ENCODE measurements at places on chromosomes 7 and 10. TPM values are rescaled to one million over a fixed set of nuclear protein-coding genes. Genes with fewer than 3 reads are reported as not detected.
A peak's percentile ranks its signal among the peaks of the same experiment; 100 is the strongest.

DNA sequence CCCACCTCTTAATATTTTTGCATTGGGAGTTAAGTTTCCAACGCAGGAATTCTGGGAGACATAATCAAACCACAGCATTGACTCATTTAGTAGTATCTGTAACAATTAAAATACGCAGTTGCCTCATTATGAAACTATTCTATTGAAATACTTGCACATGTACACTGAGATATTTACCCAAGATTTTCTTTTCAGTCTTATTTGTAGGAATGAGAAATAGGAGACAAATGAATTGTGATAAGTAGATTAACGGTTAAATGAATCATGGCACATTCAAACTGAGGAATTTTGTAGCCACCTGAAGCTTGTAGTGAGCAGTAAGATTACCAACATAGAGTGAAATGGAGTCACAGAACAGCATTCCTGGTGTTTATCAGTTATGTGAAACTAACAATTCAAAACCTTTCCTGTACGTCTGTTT lies 18.1 kb downstream of the RP9 start:
- DNase-seq, result no peak

DNA sequence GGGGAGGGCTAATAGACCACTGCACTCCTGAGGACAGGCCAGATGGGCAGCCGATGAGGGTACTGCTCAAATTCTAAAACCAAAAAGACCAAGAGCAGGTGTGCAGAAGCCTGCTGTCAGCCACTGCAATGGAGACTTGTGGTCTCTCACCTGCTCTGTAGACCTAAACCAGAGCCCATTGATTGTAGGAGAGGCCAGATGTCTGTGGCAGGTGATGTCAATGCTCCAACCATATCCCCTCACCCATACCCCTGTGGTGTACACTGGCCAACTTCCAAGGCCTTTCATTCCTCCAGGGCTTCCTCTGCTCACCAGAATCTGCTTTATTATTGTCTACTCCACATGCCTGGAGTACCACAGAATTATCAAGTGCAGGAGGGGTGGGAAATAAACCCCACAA lies 116.9 kb upstream of the CHST15 start:
- no peak for DNase-seq

DNA sequence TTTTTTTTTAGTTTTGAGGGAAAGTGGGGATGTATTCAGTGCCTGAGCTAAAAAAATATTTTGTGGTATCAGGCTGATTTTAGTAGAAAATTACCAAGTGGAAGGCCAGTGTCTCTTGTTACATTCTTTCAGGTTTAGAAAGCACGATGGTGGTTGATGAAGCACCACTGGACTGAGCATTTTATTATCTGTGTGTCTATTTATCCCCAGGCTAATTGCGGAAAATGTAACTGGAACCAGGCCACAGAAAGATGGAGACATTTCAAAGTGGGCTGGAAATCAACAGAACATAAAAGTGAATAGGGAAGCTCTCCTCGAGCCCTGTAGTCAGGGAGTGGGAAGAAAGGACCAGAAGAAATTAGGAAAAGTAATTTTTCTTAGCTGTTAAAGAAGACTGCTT lies 261.0 kb downstream of the STK31 start:
- DNase-seq, result no peak

- no peak for DNase-seq
These were observed 9.4 kb downstream of the KIF20B start for GRCh38 chr10:89710753-89711152.

- no peak for DNase-seq
These were observed 51.2 kb upstream of the SGCE start for GRCh38 chr7:94706996-94707740.

DNA sequence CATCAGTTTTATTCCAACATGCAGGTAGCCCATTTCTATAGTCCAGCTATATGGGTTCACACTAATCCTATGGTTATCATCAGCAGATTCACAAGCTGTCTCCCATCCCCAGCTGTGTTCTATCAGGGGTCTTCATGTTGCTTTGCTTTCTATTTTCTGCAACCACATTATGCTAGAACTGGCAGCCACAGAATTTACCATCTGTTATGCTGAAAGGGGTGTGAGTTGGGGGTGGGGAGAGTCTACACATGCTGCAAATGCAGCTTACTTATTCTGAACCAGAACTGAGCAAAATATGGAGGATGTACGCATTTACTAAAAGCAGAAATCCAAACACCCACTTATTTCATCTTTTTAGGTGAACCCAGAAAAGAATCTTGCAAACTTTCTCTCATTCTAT lies 32.9 kb downstream of the SHTN1 start:
- no peak for DNase-seq

GRCh38 chr7:140249036-140249806 lies 72.4 kb upstream of the KDM7A start:
- no peak for DNase-seq

DNA sequence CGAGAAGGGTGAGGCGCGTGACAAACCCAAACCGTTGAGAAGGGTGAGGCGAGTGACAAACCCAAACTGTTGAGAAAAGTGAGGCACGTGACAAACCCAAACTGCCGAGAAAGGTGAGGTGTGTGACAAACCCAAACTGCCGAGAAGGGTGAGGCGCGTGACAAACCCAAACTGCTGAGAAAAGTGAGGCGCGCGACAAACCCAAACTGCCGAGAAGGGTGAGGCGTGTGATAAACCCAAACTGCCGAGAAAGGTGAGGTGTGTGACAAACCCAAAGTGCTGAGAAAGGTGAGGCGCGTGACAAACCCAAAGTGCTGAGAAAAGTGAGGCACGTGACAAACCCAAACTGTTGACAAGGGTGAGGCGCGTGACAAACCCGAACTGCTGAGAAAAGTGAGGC lies 25.0 kb downstream of the ESYT2 start:
- DNase-seq, result no peak

DNA sequence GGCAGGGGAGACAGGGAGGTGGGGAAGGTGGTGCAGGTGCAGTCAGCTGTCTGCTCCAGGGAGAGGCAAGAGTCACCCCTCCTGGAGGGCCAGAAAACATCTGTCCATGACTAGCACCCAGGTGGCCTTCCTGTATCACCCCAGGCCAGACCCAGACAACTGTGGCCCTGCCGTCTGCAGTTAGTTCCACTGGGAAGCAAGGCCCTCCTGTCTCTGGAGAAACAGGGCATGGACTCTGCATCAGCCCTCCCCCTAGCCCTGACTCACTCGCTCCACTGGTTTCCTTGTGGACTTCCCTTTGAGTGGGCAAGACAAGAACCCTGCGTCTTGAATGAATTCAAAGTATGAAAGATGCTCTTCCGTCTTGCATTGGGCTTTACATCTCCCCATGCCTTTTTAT lies 12.6 kb downstream of the TBATA start:
- DNase-seq, result no peak

DNA sequence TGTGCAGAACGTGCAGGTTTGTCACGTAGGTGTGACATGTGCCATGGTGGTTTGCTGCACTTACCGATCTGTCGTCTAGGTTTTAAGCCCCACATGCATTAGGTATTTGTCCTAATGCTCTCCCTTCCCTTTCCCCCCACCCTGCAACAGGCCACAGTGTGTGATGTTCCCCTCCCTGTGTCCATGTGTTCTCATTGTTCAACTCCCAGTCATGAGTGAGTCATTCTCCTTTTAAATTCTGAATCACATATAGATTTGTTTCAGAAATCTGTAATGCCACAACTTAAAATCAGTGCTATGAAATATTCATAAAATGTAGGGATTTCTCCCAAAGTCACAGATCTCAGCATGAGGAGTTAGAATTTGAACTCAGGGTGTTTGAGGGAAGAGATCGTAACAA lies 552.5 kb upstream of the MBL2 start:
- no peak for DNase-seq

Gene DRGX
- not detected for total RNA-seq

Gene SRI
- 101 TPM for total RNA-seq

Gene PAXIP1
- 15.2 TPM for total RNA-seq

- DNase-seq, result no peak
These were observed 17.5 kb upstream of the CLIP2 start for GRCh38 chr7:74271742-74272141.

DNA sequence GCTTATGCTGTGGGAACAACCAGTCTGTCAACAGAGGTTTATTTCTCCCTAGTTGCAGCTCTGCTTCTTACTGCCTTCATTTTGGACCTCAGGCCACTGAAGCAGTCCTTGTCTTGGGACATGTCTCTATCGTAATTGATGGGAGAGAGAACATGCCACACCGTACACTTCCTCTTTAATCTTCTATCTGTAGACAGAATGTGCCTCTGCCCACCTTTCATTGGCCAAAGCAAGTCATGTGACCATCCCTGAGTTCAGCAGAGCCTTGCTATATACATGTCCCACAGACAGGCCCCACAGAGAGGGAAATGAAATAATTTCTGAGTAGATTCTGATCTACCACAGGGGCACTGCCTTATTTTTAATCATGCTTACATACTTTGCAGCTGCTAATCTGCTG lies 98.0 kb downstream of the KCND2 start:
- no peak for DNase-seq

- DNase-seq, result no peak
These were observed 131.0 kb downstream of the KAT6B start for GRCh38 chr10:74957285-74957961.

DNA sequence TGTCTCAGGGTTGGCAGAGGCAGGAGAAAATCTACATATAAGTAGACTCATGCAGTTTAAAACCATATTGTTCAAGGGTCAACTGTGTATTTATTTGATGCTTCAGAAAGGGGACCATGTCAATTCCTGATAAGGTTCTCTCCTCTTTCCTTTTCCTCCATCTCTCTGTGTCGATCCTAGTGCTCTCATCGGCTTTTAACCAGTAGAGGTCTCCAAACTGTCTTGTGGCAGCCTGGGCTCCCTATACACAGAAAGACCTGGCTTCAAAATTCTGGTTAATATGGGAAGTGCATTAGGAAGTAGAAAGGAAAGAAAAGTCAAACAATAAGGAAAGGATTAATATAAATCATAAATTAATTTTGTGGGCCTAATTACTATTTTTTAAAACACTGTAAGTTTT lies 304.4 kb upstream of the C7orf33 start:
- no peak for DNase-seq

DNA sequence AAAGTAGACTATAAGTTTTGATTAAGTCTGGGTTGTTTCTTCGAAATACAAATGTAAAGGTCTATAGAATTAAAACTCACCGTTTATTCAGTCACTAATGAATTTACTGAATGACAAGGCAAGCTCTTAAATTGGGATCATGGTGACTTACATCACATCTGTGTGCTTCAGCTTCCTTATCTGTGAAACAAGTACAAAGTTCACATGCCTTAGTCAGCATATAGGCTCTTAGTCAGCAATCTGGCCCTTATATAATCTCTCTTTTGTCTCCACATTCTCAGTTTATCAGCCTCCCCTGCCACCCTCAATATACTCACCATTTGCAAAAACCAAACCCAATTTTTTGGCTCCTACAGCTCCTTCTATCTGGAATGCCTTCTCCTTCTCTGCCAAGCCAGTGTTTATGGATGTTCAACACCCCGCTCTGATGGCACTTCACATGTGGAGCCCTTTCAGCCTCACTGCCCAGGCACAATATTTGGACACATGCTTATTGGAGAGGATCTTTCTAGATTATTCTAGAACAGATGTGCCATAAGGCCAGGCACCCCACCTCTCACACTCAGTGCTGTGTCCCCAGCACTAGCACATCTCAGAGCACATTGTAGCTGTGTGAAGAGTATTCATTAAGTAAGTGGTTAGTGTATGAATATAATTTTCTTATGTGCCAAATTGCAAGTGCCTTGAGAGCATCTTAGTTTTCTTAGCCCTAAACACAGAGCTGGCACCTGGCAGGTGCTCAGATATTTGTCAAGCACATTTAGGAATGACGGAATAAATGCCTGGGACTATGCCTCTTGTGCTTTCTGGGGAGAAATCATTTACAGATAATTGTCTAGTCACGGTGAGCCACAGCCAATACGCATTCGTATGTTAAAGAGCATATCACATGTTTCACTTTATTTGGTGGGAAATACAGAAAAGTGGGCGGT lies 9.8 kb upstream of the LAMB1 start:
- no peak for DNase-seq

DNA sequence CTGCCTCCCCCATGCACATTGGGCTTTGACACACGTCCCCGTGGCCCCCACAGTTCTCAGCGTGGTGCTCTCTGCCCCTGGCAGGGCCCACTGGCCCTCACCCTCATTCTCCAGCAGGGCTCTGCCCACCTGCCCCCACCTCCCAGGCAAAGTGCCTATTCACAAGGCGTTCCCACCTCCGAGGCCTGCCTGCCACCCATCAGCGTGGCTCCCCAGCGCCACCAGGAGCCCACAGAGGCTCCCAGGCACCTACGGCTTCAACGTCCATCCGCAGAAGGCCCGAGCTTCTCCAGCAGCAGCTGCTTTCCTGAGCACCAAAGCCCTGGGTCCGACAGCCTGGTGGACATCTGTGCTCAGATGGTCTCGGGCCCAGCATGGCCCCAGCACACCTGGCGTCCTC lies 211.8 kb upstream of the PPP2R2D start:
- DNase-seq, result no peak

DNA sequence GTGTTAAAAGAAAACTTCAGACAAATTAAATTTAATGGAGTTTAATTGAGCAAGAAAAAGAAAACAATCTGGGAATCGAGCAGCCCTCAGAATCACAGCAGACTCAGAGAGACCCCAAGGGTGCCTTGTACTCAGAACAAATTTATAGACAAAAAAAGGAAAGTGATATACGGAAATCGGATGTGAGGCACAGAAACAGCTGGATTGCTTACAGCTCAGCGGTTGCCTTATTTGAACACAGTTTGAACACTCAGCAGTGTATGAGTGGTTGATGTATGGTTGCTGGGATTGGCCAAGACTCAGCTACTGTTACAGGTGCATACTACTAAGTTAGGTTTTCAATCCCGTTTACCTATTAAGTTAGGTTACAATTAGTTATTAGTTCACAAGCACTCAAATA lies 103.8 kb upstream of the LYZL1 start:
- no peak for DNase-seq

DNA sequence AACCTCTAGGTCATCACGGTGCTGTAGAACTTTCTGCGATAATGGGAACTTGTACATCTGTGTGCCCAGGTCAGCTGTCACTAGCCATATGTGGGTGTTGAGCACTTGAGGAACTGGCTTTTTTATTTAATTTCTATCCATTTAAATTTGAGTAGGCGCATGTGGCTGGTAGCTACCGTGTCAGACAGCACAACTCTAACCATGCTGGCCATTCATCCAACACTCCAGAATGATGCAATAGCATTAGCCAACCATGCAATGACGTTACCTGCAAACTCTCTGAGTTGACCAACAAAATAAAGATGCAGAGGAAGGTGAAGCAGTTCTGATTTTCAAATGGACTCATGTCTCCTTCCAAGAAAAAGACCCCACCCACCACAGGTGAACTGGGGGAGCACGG lies 24.4 kb upstream of the CHST15 start:
- DNase-seq, result no peak

GRCh38 chr7:107660381-107661080 lies at the start of gene SLC26A4:
Gene SLC26A4, plus strand, starts transcription at chr7:107660828. Its CDS starts 814 bp downstream, at chr7:107661642.
- DNase-seq, result peak; percentile 40

Gene C7orf57
- total RNA-seq, result not detected

GRCh38 chr7:140670343-140670935 lies 2.3 kb upstream of the ADCK2 start:
- DNase-seq, result no peak

DNA sequence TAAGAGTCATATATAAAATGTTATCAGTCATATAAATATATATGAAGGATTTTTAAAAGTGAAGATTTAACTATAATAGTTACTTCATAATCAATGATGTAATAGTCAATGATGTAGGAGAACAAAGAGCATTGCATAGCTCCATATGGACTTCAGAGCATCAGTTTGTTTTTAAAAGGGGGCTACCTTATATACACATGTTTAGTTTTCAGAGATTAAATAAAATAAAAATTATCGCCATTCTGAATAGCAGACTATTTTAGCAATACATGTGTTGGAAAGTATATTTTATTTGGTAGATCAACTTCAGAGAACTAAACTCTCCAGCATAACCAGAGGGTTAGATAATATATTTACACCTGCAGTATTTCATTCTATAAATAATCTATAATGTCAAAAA lies 29.1 kb upstream of the EPC1 start:
- DNase-seq, result no peak
